ENCODE measurements at places on chromosomes 6 and 20. TPM values are rescaled to one million over a fixed set of nuclear protein-coding genes. Genes with fewer than 3 reads are reported as not detected.

The OARD1 gene
- 14.5 TPM for total RNA-seq

The HLA-DQA2 gene
- 0.52 TPM for total RNA-seq

The SASH1 gene
- 99.4 TPM for total RNA-seq

The SLC22A3 gene
- 24.3 TPM for total RNA-seq

The TNF gene
- total RNA-seq: 0.93 TPM

The GSTA5 gene
- total RNA-seq: not detected

The FRK gene
- total RNA-seq: 5.1 TPM

GRCh38 chr6:122337645-122338044 lies 61.8 kb upstream of the HSF2 start:
- no peak for DNase-seq

- DNase-seq: no peak
These were observed 24.4 kb downstream of the SLC22A23 start for GRCh38 chr6:3432416-3432815.

DNA sequence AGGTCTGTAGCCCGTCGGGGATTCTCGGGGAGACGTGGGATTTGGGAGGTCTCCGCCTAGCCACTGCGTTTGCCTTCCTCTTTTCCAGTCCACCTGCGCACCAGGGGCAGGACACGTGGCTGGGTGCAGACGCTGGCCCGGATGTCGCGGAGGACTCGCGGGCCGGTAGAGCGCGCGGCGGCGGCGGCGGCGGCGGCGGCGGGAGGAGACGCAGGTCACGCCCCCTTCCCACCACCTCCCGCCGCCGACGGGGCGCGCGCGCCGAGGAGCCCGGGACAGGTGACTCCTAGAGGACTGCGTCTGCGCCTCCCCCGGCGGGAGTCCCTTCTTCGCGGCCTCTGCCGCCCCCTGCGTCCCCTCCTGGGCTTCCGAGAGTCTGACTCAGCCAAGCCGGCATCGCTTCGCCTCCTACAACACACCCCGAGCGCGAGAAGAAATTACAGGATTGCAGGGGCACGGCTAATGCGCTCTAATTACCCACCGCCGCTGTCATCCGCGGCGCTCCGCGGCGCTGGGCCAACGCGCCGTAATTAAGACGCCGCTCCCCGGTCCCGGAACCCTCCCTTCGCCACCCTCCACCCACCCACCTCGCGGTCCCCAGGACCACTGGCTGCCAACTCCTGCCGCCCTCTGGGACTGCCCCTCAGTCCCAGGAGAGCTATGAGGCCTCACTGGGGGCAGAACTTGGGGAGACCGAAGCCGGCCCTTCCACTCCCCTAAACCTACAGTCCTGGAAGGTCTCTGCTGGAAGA lies 124.5 kb downstream of the MRPL14 start:
- DNase-seq: peak; percentile 86

- DNase-seq: no peak
These were observed 176.2 kb upstream of the PROKR2 start for GRCh38 chr20:5492937-5493336.

GRCh38 chr6:144321839-144322591 lies 36.9 kb downstream of the UTRN start:
- DNase-seq: no peak

GRCh38 chr6:130775411-130776012 lies 51.7 kb upstream of the SMLR1 start:
- no peak for DNase-seq

Data from posterior vena cava (tissue), 2 donors.